ENCODE measurements at places on chromosomes 5 and 9.
A peak's percentile ranks its signal among the peaks of the same experiment; 100 is the strongest.

DNA sequence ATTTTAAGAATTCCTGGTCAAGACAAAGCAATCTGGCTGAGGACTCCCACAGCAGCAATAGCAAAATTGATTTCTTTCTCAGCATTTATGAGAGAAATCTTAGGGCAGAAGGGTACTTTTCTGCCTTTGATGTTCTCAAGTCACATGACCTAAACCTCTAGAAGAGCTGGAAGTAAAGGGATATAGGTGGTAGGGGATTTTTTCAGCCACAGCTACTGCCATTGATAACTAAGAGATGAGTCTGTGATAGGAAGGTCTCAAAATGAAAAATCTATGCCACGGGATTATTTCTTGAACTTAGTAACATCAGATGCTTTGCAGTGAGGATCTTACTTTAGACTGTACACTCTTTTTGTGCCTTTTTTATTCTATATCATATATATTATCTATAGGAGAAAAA lies 35.6 kb downstream of the IL6ST start:
- DNase-seq, result no peak

- DNase-seq, result no peak
Measured at GRCh38 chr5:159887050-159887449, 29.2 kb upstream of the ADRA1B start.

- no peak for DNase-seq
Measured at GRCh38 chr5:91103353-91104061, 279.6 kb downstream of the ARRDC3 start.

DNA sequence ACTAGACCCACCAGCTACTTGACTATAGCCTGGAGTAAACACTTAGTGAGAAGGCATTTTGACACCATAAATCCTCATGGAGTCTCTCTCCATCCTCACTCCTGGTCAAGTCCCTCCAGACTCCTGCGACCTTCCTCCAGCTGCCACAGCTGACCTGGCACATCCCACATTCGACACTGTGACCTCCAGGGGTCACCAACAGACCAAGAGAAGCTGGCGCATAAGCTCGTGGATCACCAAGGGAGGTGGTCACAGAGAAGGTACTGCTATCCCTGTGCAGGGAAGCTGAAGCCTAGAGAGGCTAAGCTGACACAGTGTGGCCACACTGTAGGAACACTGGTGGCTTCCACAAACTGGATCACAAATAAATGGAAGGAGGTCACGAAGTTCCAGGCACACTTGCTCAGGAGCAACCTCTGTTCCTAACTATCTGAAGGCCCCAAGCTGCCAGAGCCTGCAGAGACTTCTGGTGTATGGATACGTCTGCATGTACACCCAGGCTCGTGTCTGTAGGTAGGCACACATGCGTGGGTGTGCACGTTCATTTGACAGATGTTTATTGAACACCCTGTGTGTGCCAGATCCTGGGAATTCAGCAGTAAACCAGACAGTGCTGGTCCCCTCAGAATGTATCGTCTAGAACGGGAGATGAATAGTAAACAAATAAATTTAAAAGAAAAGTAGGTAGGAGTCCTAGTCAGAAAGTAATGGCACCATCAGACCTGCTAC lies 104.4 kb downstream of the C5orf15 start:
- DNase-seq, result no peak

DNA sequence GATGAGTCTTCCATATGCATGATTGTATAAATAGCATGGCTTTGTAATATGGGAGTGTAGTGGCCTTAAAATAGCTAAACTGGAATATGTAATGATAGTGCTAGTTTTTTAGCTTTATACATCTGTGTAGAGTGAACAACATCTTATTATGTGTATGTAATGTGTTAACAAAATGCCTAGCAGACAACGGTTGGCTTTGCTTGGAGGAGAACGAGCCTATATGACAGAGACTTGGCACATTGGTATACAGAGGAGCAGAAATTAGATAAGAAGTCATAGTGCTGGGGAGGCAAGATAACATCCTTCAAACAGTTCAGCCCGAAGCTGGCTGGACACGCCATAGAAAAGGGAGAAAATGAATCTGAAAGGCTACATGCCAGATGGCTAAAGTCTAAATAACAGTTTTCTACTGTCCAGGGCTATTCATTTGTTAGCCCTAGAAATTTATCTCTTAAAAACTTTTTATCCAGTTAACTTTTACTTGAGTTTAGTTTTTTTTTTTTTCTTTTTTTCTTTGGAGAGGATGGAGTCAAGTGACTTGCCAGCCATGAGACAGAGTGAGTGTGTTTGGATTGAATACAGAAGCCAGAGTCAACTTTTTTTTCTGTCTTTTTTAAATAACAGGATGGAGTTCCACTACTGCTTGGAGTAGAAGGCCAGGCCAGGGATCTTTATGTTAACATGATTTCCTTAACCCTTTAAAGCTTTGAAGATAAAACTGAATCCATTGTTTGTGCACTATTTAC lies 214.4 kb upstream of the ACTBL2 start:
- no peak for DNase-seq

- no peak for DNase-seq
Measured at GRCh38 chr5:76401801-76402250, 1.3 kb upstream of the IQGAP2 start.

- peak; percentile 76 for DNase-seq
Measured at GRCh38 chr5:72063219-72063819, 44.0 kb upstream of the MAP1B start.

DNA sequence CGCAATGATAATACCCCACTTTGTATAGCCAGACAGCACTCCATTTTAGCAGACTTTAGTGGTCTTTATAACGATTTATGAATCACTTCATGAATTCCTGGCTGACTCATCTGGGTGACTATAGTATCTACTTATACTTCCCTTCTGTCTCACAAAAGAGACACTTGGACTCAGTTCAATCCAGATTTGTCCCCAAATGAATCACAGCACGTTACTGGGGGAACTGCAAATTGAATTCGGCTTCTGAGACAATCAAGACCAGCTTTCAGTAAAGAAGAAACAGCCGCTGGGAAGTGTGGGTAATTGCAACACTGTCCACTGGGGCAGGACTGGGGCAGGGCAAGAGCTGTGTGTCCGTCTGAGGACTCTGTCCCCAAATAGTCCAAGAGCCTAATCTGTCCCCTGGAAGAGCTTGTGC lies 337.3 kb upstream of the RFX3 start:
- DNase-seq, result peak; percentile 67

- no peak for DNase-seq
Measured at GRCh38 chr5:119316086-119316485, 39.7 kb upstream of the TNFAIP8 start.

GRCh38 chr5:176133289-176133870 lies 104.8 kb upstream of the SIMC1 start:
- DNase-seq, result no peak

DNA sequence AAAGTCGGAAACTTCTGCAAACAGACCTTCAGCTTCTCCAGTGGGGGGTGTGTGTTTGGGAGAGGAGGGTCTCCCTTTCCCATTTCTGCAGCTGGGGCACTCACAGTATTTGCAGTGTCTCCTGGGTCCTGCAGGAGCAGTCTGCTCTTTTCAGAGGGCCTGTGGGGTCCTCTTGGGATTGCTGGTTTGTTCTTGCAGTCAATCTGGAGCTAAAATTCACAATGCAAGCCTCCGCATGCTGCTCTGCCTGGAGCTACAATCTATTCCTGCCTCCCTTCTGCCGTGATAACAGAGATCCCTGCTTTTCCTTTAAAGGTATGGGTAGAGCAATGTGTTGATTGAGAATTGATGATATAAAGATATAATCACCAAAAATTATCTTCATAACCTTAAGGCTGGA lies 43.2 kb downstream of the ZNF462 start:
- no peak for DNase-seq

- peak; percentile 84 for DNase-seq
Measured at GRCh38 chr5:158591301-158591863, 508.3 kb downstream of the EBF1 start.

DNA sequence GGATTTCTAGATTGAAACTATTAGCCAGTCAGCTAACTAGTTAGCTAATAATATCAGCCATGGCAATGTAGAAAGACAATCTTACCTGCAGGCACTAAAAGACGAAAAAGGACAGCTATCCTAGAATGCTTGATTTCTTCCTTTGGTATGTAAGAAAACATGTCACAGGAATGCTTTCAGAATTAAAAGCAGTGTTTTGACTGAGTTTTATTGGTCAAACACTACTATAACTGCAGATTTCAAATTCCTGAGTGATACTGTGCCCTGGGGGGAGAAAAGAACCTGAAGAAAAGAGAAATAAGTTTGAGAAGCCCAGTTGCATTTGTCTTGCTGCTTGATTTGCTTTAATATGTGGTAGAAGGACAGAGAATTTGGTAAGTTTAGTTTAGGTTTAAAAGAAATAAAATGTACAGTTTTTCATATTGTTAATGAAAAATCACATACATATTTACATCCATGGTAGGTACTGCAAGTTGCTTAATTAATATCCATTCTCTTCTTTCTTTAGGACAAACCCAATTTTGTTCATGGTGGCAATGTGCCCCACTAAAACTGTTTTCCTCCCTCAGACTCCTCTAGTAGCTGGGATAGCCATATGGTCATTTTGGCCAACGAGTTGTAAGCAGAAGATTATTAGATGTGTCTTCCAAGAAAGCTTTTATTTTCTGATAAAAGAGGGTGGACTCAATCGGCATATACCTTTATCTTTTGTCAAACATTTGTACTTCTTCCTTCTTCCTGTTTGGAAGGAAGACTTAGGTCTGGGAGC lies 4.3 kb upstream of the FAM169A start:
- no peak for DNase-seq

- DNase-seq, result no peak
Measured at GRCh38 chr5:73747696-73748380, 121.8 kb downstream of the ARHGEF28 start.

- no peak for DNase-seq
Measured at GRCh38 chr5:57960569-57960968, 478.0 kb upstream of the ACTBL2 start.

DNA sequence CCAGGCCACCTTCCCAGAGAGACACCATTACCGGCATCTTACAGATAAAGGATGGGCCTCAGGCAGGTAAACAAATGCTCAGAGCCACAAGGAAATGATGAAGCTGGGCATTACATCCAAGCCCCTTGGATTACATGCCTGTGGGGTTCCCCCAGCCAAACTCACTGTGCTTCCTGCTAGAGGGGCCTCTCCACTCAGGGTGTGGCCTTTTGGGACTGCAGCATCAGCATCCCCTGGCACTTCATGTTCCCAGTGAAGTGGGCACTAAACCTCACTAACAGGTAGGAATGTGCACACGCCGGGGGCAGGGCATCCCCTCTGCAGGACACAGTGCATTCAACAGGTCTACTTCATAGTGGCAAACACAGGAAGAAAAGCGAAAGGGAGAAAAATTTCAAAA lies 125.9 kb downstream of the ROR2 start:
- no peak for DNase-seq

DNA sequence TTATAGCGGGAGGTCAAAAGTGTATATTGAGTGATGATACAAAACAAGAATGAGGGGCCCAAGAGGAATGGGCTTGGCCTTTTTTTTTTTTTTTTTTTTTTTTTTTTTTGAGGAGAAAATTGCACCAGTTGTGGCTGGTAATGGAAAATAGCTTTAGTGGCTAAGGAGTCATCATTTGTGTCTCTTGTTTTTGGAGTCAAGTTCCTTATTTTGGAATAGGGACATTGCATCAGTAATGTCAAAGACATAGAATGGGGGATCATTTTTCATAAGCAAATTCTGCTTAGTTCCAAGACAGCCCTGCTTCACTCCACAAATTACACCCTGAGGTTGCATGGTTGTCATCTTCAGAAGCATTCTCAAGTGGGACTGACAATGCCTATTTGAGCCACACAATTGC lies 137.4 kb downstream of the STK32A start:
- no peak for DNase-seq

DNA sequence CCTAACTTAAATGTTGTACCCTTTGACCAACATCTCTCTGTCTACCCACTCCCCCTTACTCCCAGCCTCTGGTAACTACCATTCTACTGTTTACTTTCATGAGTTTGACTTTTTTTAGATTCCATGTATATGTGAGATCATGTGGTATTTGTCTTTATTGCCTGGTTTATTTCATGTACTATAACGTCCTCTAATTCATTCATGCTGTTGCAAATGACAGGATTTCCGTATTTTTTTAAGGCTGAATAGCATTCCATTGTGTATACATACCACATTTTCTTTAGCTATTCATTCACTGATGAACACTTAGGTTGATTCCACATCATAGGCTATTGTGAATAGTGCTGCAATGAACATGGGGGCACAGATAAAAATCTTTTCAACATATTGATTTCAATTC lies 11.8 kb upstream of the NDUFB6 start:
- no peak for DNase-seq

GRCh38 chr5:173075137-173075843 lies 19.1 kb downstream of the CREBRF start:
- no peak for DNase-seq

DNA sequence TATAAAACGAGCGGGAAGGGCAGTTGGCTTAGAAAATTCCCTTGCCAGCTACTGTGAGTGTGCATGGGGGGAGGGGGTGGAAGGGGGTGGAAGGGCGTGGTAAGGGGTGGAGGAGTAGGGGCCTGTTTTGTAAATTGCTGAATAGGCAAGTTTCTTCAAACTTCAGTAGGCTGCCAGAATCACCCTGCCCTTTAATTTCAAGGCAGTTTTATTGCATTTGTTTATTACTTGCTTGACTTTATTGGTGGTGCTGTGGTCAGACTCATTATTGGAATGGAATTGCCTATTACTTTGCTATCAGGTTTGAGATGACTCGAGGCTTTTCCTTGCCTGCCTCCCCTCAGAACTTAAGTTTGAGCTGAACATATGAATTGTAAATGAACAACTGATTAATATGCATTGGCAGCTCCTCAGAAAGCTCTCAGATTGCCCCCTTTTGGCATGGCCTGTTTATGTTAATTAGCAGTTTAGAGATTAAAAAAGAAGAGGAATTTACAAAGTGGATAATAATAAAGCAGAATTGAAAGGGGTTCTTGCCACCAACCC lies 76.0 kb downstream of the SEMA6A start:
- DNase-seq, result no peak

GRCh38 chr5:175653763-175654162 lies 4.1 kb upstream of the HRH2 start:
- DNase-seq, result no peak

DNA sequence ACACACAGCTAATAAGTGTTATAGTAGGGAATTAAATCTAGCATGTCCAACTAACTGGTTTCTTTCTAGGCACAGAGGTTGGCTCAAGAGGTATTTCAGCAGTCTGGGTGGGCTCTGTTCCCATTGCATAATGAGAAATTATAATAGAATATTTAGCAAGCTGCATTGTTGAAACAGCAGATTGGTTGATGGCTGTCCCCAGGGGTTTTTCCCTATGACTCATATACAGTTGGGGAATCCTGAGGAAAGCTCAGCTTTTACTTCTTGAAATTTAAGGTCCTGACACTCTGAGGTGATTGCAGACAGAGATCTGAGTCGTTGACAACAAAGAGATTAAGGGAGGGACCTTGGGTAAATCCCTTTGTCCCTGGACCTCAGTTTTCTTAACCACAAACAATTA lies 38.3 kb upstream of the TNFSF8 start:
- peak; percentile 7 for DNase-seq

DNA sequence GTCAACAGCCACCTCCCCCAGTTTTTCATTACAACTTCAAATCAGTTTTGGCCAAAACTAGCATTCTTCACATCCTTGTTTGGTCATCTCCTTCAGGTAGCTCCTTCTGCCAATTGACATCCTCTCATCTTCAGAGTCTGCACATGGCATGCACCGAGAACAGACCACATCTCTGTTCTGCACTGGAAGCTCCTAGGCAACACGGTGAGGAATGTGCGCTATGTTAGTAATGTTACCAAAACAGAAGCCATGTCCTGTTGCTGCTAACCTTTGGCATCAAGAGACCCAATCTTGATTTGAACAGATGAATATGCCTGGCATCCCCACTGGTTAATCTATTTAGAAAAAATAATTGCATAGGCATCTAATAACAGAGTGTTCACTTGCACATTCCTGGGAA lies 5.1 kb upstream of the HK3 start:
- no peak for DNase-seq

GRCh38 chr5:116032094-116032517 lies at the start of gene ARL14EPL:
Gene ARL14EPL (plus strand): TSS chr5:116032472. CDS start chr5:116051466, 18,994 bp downstream.
- DNase-seq, result peak; percentile 28

Data from eye (tissue), 1 donor.